ENCODE measurements at places on chromosomes 5 and 9. TPM values are rescaled to one million over a fixed set of nuclear protein-coding genes. Genes with fewer than 3 reads are reported as not detected.

DNA sequence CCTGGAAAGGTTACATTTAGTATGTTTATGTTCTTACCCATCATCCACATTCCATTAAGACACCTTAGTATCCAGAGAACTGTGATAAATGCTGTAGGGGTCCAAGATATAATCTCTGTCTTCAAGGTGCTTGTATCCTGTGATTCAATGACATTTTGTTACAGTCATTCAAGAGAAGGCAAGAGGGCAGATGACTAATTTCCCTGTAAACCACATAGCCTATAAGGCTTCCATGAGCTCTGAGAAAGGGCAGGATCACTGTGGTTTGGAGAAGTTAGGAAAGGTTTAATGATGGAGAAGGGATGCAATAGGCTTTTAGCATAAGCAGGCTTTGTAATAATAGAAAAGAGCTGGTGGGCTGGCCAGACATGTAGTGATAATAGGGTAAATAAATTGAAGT, 40.0 kb downstream of the PAPPA start:
- DNase-seq: peak; percentile 96

DNA sequence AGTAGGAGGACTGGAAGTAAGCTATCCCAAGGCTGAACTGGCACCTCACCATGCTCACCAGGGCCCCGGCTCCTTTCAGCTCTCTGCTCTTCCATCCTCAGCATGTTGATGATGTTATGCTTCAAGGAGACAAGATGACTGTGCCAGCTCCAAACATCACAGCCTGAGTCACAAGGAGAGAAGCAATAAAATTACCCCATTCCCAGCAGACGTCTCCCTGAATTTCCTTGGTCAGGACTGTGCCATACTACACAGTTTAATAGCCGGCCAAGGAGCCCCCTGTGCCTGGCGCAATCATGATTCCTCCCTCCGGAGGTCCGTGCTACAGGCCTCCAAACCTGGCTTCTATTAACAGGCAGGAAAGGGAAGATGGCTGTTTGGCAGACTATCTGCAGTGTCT, 51.2 kb upstream of the ROR2 start:
- peak; percentile 12 for DNase-seq

The LAMC3 gene
- total RNA-seq: 0.13 TPM

GRCh38 chr9:124975131-124975530, 34.2 kb upstream of the GOLGA1 start:
- DNase-seq: no peak

DNA sequence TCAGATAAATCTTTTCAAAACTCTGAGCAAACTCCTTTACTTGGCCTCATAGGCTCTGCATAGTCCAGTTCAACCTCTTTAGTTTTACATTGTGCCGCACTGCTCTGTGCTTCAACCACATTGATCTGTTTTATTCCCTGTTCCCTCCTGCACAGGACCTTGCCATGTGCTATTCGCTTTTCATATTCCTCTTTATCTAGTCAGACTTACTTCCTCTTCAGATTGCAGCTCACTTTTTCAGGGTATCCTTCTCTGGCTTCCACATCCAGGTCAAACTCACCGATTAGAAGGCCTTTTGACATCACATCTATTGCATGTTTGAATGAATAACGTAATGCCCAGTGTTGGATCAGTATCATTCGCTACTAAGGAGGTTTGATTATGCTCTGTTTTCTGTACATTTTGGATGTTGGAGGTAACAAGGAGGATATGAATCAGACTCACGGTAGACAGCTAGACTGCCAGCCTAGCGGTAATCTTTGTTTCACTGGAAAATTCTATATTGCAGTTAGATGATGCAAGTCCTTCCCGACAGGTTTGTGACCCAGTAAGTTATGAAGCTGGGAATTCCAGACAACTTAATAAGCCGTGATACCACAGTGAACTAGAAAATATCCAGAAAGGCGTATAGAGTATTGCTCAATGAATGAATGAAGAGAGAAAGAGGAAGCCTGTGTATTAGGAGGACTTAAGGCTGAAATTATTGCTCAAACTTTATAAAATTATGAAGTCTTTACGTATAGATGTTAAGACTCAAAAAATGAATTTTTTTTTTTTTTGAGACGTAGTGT, 65.7 kb downstream of the IQGAP2 start:
- peak; percentile 29 for DNase-seq

- no peak for DNase-seq
Measured at GRCh38 chr5:132595624-132596023, 38.8 kb downstream of the RAD50 start.

GRCh38 chr5:68770551-68770950, 323.3 kb upstream of the SLC30A5 start:
- DNase-seq: no peak

The TAF1L gene
- total RNA-seq: not detected

The PFN3 gene
- total RNA-seq: not detected

DNA sequence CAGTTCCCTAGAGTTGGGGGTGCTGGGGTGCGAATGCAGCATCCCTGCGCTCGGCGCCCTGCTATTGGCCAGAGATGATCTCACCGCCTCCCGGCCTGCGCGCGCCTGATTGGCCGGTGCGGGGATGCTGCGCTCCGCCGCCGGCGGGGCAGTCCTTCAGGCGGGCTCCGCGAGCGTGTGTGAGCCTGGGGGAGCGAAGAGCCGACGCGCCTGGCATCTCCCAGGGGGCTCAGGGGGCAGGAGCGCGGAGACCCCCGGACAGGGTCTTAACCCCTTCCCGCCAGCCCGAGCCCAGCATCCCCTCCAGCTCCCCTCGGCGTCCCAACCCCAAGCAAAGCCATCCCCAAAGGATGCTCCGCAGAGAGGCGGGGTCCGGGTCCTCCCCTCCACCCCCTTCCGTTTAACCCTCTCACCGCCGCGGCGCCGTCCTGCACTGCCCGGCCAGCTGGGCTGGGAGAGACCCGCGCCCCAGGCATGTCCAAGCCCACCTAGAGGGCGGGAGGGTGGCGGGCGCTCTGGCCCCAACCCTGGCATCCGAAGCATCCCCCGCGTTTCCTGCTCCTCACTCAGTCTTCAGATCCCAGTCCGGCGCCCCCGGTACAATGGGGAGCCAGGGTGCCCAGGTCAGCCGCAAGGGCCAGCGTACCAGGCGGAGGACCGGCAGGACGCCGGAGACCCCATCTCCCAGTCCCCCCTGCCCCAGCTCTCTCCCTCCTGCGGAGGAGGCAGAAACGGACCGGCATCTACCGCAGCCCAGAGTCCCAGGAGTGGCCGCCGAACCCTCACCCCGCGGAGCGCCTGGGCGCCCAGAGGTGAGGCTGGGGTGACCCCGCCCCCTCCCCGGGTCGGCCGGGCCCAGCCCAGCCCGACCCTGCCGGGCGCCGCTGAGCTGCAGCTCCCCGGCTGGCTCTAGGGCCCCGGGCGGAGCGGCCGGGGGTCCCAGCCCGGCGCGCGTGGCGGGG, 19.3 kb upstream of the TOR2A start:
- DNase-seq: no peak

The PCA3 gene
- total RNA-seq: not detected

DNA sequence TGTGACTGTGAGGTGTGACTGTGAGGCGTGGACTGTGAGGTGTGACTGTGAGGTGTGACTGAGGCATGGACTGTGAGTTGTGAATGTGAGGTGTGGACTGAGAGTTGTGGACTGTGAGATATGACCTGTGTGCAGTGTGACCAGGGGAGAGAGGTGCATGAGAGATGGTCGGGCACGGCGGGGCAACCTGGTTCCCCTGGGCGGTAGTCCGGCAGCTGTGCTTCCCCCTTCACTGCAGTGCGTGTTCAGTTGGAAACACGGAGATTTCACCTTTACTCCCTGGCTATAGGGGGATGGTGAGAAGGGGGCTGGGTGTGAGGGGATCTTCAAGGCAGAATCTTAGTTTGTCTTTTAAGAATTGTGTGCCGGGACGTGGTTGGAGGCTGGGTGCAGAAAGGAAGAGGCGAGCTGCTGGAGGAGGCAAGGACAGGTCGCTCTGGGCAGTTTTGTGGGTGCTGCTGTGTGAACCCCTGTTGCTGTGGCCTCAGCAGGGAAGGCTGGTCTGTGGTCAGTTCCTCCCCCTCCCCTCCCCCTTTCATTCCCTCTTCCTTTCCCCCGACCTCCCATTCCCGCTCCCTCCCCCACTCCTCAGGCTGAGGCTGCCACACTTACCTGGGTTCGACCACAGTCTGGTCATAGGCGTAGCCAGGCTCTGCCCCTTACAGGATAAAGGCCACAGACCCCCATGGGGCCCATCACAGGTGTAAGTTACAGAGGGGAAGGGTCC, 39.3 kb downstream of the CEP72 start:
- no peak for DNase-seq

DNA sequence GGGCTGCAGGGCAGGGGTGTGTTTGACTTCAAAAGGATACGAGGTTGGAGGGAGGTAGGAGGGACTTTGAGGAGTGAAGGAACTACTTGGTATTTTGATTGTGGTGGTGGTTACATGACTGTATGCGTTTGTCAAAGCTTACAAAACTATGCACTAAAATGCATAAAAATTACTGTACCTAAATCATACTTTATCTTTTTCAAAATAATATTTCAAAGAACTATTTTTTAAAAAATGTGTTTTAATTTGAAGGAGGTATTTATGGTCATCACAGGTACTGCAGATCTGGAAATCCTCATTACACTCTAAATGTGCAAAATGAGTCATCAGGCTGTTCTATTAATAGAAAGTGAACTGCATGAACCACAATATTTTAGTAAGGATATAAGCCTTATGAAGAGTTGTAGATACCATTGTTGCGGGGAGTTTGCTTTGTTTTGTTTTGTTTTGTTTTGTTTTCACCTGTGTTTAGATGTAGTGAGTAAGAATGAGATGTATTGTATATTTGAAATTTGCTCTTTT, 116.9 kb downstream of the ARRDC3 start:
- peak; percentile 71 for DNase-seq

The SLC31A1 gene
- 14.0 TPM for total RNA-seq

Data from HT1080 (cell line).